RCC 7860 (cell line): ENCODE measurements at places on chromosomes 5 and 9.

GRCh38 chr5:142293486-142293885, 31.3 kb downstream of the SPRY4 start:
- DNase-seq, result no peak

DNA sequence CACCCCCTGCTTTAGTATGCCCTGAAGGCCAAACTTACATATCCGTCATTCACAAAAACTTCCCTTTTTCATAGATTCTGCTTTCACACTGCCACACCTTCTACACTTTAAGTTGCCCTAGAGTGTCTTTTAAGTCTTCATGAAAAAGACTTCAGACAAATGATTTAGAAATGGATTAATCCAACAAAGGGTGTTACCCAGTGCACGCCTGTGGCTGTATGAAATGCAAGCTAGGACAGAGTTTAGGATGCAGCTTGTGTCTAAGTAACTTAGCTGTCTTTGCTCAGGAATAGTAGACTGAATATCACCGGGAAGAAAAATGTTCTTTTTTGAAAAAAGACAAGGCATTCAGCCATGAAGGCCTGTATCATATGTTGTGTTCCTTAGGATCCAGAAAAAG, 210.0 kb downstream of the MPDZ start:
- no peak for DNase-seq

DNA sequence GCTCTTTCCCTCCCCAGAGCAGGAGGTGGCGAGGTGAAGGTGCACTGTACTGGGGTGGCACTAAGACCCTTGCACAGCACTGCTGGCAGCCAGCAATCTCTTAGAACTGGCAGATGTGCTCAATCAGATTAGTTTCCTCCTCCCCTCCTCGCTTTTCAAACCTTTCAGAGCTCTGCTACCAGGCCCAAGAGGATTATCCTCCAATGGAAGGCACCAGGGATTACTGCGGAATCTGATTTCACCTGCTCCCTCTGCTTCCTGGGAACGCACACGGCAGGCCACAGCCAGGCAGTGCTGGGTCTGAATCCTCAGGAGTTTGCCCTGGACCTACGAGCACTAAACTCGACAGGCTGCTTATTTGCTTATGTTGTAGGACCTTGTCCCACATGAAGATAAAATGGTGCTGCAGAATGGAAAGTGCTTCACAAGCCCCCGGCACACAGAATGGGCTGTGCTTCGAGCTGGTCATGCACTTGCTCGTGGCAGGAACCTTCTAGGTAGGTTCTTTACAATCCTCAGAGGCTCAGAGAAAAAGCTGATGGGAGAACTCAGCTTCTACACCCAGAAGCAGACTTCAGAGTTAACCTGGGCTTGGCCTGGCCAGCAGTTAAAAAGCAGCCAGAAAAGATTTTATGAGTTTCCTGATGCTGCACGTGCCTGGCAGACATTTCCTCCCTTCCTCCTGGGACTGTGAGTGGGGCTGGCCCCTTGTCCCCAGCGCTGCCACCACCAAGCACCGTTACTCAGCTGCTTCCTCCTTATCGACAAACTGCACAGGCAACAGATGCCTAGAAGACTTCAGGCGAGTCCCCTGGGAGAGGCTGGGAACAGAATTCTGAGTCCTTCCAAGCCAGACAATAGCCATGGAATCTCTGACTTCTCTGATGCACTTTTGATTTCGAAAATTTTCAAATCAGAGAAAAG, 33.1 kb downstream of the FABP6 start:
- no peak for DNase-seq

GRCh38 chr5:19975795-19976194, 12.2 kb downstream of the CDH18 start:
- no peak for DNase-seq

DNA sequence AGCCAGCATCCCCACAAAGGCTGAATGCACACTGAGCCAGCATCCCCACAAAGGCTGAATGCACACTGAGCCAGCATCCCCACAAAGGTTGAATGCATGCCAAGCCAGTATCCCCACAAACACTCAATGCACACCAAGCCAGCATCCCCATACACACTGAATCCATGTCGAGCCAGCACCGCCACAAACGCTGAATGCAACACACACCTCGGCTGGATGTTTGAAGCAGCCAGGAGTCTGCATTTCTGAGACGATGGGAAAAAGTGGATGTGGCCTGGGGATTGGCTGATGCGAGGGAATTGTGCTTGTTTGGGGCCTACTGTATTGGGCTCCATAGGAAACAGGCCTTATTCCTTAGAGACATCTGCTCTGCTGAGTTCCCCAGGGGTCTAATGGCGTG, 30.9 kb upstream of the CEP72 start:
- no peak for DNase-seq

GRCh38 chr9:22813529-22813928, 366.9 kb downstream of the DMRTA1 start:
- DNase-seq, result no peak

- DNase-seq, result no peak
These were observed 111.1 kb upstream of the RASA1 start for GRCh38 chr5:87156631-87157030.

DNA sequence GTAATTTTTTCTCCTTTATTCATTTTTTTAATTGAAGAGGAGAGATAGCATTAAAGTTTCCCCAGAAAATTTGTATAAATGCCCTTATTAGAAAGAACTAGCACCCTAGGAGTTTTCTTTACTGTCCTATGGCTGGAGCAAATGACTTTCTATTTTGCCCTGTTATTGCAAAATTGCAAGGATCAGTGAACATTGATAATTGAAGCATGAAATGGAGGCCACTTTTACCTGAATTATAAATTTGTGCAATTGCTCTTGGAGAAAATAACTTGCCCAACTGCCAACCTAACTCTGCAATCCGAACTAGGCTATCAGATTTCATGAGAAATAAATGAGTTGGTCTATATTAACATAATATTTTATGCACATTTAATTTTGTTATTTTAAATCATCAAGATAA, 111.9 kb downstream of the MTRR start:
- DNase-seq, result no peak

- no peak for DNase-seq
These were observed 4.9 kb upstream of the LRRC14B start for GRCh38 chr5:186091-187041.

- no peak for DNase-seq
These were observed 290.1 kb upstream of the PTGER4 start for GRCh38 chr5:40389591-40389990.

- DNase-seq, result no peak
These were observed 423.0 kb downstream of the DIRAS2 start for GRCh38 chr9:90219548-90220118.

DNA sequence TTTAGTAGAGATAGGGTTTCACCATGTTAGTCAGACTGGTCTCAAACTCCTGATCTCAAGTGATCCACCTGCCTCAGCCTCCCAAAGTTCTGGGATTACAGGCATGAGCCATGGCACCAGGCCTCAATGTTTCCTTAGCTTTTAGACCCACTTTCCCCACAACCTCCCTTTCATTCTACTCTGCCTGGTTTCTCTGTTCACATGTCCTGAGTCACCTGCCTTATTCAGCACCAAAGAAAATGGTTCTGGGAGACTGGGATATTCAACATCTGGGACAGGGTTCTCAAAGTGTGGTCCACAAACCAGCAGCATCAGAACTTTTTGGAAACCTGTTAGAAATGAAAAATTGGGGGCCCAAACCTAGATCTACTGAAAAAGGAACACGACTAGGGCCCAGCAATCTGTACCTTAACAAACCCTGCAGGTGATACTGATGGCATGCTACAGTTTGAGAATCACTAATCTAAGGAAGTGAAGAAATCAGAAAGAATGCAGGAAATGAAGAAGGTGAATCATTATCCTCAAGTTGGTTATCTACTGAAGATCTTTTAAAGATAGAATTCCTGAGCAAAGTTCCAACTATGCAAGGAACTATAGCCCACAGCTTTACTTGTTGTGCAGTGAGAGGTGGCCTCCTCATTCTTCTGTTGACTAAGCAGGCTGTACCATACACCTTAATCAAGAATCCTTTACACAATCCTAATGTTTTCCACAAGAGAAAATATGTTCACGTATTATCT, 51.8 kb upstream of the CTNNAL1 start:
- peak; percentile 93 for DNase-seq

- DNase-seq, result no peak
These were observed 214.5 kb downstream of the SEC61B start for GRCh38 chr9:99436616-99437015.

GRCh38 chr5:28448791-28449190, 1410.4 kb upstream of the CDH9 start:
- DNase-seq, result no peak

DNA sequence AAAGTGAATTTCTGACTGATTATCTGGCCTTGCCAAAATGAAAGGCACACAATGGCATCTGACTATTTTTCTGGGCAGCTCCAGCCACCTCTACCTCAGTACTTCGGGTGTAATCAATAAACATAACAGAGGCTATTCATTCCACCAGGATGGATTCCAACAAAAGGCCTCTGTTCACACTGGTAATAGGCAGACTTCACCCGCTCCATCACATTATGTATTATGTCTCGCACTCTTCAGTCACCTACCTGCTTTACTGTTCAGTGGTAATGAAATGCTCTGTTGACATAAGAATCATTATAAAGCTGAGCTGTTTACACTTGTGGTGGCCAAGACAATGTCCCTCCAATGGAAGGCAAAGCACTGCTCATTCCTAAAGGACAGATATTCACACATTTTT, 1333.7 kb upstream of the WWC1 start:
- no peak for DNase-seq

DNA sequence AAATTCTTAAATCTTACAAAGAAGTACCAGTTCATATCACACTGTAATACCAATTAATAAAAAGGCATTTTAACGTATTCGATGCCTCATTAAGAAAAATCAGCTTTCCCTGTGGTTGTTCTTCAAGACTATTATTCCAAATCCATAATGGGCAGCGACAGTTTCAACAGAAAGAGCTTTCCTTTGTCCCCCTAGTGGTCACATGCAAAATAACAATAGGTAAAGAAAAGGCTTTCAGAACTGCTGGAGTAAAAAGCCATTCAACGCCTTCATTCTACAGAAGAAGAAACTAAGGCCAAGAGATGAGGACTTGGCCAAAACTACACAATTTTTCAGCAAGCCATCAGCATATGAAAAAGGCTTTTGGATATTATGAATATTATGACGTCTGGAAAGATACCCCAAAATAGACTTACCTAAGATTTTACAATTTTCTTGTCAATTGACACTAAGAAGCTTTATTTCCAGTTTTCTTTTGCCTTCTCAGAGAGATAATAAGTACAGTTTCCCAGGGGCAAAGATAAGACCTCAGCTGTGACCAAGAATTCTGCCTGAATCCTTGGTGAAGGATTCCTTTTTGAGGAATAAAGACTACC, 6.7 kb upstream of the CDH6 start:
- peak; percentile 54 for DNase-seq

GRCh38 chr5:131966551-131966950, 21.1 kb upstream of the MEIKIN start:
- no peak for DNase-seq

DNA sequence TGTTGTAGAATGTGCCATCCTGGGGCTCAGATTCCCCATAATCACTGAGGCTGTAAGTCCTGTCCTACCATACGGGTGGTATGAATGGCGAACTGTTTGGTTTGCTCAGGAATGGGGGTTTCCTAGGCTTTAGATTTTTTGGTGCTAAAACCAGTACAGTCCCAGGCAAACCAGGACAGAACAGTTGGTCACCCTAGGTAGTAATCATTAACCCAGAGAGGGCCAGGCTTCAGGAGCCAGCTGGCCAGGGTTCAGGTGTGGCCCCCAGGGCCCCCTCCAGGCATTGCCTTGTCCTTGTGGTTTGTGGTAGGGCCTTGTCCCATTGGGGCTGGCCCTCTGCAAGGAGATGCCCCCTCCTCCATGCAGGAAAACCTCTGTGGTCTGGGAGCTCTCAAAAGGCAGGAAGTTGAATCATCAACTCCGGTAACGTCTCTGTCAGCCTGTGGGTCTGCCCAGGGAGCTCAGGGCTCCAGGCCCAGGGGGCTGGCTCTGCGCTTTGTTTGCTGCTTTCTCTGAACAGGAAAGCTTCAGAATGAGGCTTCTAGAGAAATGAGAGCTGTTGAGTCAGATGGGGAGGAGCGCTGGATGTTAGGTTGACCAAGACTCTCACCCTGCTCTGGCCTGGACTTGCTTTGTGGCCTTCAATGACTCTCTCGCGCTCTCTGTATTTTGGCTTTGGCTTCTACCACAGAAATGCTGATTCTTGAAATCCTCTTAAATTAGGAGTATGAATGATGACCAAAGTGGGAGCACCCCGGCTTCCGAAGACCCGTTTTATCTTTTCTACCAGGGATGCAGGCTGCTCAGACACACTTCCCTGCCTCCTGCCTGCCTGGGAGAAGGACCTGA, 22.2 kb upstream of the JADE2 start:
- peak; percentile 100 for DNase-seq

DNA sequence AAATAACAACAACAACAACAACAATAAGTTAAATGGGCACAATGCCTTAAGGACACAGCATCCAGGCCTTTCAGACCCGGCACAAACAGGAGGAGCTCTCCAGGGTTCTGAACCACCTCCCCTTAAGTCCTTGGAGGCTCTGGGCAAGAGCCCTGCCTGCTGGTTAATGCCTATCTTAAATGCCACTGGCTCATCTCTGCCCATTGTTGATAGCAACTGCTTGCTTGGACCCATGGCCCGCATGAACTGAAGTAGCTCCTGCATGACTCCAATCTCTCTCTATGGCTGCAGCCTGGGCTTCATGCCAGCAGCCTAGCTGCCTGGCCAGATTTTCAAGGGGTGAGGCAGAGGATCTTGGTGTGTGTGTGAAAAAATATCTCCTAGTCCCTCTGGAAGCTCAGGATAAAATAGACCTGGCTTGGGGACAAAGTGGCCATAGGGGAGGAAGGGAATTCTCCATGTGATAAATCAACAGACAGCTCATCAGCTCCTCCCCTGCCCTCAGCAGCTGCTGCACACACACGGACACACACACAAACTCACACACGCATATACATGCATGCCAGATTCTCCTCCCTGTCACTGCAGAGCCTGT, 27.4 kb downstream of the FAM219A start:
- DNase-seq, result peak; percentile 11

DNA sequence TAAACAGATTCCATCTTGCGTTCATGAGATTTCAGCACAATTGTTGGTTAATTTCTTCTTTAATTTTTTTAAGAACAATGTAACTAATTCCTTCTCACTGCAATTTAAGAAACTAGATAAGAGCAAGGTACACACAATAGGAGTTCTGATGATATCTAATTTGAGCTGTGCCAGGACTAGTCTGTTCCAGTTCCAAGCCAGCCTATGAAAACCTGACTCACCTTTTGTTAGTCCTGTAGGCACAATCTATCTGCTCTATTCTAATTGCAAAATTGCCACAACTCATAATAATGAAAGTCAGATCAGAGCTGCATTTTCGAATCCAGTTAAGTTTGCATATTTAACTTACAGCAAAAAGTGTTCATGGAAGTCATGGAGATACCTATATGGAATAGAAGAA, 494.1 kb upstream of the TUSC1 start:
- DNase-seq, result no peak
